Fibroblast of upper back skin (primary cell): ENCODE measurements at places on chromosomes 3 and 15.
A peak's percentile ranks its signal among the peaks of the same experiment; 100 is the strongest.

- no peak for DNase-seq
Observed at GRCh38 chr3:2945121-2945520, 165.1 kb downstream of the IL5RA start.

GRCh38 chr3:50356553-50356952 lies 2.8 kb downstream of the TMEM115 start:
- DNase-seq: no peak

DNA sequence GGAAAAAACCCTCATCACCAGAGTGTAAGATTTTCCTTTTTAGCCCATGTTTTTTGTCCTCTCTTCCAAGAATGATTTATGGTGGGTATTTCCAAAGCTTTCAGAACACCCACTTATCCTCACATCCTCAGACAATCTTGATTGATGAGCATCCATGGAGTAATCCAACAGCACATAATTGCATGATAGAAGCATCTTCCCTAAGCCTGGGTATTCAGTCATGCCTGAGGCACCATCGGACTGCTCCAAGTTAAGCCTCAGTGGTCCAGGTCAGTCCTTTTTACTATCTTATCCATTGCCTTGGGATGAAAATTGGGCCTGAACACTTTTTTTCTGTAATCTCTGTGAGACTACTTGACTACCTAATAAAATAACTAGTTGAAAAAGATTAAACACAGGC lies 676.0 kb upstream of the SEMA6D start:
- no peak for DNase-seq

- no peak for DNase-seq
Observed at GRCh38 chr3:151346292-151346691, 16.9 kb upstream of the P2RY13 start.

GRCh38 chr15:39502082-39502447 lies 78.8 kb upstream of the THBS1 start:
- DNase-seq: no peak

DNA sequence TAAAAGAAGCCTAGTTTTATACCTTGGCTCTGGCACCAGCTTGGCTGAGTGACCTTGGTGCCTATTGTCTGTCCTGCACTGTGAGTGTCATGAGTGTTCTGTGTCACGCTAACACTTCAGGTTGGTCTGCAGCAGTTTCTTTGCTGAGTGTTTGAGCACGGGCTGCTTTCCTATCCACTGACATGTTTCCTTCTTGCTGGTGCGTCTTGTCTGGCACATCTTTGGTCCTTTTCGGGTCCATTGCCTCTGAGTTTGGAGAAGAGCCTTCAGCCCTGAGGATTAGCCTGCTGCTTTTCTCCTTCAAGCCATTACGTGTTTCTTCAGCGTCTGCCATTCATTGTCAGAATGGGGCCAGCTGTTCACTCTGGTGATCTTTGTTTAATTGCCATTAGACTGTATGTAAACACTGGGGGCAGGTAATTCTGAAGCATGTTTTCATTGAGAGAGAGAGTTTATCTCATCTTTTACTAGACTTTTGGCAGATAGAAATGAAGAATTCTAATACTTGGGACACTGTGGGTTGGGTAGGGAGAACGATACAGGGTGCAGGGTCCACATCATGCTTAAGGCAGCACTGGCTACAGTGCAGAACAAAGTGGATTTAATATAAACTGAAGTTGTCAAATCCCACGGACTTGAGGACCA lies 55.5 kb downstream of the LRRC28 start:
- DNase-seq: no peak

- no peak for DNase-seq
Observed at GRCh38 chr3:172752651-172753050, 2.1 kb downstream of the ECT2 start.

- DNase-seq: no peak
Observed at GRCh38 chr3:74839566-74839965, 225.1 kb upstream of the CNTN3 start.

GRCh38 chr3:194379651-194380050 lies 10.1 kb upstream of the LRRC15 start:
- DNase-seq: no peak

DNA sequence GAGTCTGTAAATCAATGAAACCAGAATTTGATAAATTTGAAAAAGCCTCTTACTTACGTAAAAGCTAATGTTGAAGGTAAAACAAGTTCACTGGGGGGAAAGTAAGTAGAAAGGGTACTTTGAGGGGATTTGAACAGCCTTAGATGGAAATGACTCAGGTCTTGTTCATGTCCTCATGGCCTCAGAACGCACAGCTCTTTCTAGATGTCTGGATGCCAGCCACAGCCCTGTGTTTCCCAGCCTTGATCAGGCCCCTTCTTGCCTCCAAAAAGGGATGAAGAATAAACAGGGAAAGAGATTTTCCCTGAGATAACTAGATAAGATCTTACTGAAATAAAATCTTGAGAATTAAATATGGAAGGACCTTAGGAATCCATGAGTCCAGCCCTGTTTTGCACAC lies 237.1 kb upstream of the GOLGA6L4 start:
- peak; percentile 56 for DNase-seq

DNA sequence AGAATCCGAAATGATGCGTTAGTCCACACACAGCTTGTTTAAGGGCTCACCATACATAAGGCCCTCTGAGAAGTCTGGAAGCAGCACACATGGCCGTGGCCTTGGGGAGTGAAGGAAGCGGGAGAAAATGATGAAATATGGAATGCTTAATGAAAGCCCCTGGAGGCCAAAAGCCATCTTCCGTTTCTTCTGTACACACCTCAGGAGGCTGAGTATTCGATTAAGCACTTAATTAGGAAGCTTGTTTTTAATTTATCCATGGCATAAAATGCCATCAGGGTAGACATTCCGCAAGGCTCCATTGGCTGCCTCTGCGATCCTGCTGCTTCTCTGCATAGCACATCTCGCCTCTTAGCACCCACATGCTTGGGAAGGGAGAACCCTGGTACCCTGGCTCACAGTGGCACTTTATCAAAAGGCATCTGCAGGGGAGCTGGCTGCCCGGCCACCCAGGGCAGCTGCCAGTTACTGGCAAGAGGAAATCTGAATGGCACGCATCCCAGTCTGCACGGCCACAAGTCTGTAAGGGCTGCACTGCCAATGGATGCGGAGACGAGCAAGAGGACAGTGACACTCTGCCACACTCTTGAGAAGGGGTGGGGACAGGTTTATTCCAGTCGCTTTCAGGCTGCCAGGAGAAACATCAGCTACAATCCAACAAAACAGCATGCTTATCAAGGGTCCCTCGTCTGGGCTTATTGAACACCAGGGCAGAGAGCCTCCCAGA lies 356.2 kb downstream of the OCA2 start:
- no peak for DNase-seq

DNA sequence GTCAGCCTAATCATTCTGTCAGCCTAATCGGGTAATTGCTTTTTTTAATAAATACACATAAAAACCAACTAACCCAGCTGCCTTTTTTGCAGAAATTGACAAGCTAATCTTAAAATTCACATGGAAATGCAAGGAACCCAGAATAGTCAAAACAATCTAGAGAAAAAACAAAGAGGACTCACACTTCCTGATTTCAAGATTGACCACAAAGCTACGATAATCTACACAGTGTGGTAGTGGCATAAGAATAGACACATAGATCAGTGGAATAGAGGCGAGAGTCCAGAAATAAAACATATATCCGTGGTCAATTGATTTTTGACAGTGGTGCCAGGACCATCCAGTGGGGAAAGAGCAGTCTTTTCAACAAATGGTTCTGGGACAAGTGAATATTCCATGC lies 2.4 kb upstream of the C3orf20 start:
- DNase-seq: no peak

GRCh38 chr3:116000311-116000710 lies 377.0 kb downstream of the GAP43 start:
- peak; percentile 92 for DNase-seq

GRCh38 chr3:105367063-105367405 lies 325 bp downstream of the ALCAM start:
- no peak for DNase-seq

GRCh38 chr15:40232625-40233070 lies 6.2 kb upstream of the PAK6 start:
- DNase-seq: peak; percentile 16

DNA sequence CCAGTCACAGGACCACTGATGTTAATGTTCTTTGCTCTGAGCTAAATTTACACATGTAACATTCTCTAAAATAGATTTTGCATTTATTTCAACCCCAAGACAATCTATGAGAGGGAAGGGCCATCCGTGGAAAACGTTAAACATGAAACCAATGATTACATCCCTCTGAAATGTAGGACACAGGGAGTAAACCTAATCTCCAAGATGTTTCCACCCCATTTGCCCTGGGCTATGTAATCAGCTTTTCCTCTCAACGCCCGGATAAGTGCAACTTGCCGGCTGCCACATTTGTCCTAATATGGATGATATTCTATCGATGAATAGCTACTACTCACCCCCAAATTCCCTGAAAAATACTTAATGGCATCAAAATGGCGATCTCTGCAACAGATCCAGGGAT lies 6.4 kb upstream of the FMN1 start:
- DNase-seq: no peak
